ENCODE measurements at places on chromosomes 6 and 20.

DNA sequence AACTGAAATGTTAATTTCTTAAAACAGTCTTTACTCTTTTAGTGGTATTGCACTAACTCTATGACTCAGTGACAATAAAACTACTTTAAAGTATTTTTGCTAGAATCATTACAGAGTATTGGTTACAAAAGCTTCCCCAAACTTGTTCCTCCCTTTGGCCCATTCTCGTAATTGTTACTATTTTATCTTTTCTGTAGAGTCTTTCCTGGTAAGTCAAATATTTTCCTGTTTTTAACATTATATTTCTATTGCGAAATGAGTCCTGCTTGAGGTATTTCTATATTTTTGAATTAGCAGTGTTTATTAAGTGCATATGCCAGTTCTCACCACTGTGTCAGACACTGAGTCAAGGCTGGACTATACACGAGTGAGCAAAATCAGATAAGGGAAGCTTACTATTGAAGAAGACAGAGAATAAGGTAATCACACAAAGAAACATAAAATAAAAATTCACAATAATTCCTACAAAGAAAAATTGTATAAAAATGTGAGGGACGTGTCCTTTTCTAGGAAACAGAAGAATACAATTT, 970.5 kb downstream of the EYS start:
- no peak for DNase-seq

DNA sequence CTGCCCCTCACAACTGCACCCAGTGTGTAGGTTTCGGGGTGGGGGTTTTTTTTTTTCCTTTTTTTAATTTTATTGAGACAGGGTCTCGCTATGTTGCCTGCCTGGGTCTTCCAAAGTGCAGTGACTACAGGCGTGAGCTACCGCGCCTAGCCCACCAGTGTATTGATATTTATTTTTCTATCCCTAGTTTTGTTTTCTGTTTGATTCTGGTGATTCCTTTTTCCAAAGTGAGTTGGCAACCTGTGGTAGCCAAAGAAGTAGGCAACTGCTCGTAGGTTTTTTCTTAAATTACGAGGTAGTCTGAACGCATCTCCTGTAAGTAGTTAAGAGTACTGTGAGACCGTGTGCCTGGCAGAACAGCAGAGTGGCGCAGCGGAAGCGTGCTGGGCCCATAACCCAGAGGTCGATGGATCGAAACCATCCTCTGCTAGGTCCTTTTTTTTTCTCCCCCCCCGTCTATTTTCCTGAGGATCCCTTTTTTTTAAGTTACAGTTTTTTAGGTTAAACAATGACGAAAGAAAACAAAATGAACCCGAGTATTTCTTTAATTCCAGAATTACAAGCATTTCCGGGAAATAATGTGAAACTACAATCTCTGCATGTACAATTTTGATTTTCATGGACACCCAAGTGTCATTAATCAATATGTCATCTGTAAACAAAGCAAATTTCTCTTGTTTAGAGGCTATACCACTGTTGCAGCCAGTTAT, 78.7 kb upstream of the BTN3A2 start:
- DNase-seq, result peak; percentile 83

DNA sequence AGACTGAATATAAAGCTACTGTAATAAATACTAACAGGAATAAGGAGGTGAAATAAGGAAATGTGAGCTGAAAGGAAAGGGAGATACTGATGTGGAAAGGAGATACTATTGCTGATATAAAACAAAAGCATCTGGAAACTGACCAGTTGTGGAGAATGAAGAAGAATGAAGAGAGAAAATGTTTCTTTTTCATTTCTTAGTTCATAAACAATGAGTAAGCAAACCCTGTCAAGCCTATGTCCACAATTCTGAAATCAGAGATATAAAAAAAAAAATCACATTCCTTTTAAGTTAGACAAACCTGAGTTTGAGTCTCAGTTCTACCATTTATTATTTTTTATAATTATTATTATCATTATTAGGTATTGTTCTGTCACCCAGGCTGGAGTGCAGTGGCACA, 121.6 kb upstream of the GJE1 start:
- DNase-seq, result no peak

DNA sequence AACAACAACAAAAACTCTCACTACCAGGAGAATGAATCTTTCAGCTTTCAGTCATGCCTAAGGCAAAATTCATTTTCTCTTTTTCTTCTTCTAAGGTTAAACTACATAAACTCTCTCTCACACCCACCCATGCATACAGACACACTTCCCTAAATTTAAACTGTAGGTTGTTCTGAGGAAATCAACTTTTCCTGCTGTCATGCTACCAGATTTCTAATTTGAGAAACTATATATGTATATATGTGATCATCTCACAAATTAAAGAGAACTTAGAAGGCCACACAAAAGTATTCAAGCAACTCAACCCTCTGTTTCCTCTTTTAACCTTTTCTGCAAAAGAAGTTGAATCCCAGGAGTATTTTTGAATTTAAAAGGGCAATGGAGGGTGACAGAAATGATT, 532.5 kb downstream of the KIF16B start:
- peak; percentile 61 for DNase-seq

DNA sequence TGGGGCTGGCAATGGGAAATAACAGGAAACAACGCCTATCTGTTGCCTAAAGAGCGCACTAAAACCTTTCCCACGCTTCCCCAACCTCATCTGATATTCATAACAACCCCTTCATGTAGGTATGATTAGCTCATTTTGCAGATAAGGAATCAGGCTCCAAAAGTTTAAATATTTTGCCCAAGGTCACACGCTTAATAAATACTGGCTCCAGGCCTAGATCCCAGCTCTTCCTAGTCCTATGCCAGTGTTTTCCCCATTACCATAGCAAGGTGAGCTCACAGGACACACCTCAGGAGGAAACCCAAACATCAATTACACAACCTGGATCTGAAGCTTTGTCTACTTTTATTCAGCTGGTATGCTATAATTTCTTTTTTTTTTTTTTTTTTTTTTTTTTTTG, 19.6 kb downstream of the MBOAT1 start:
- no peak for DNase-seq

- DNase-seq, result no peak
Observed at GRCh38 chr6:32391505-32391904, 15.5 kb downstream of the BTNL2 start.

DNA sequence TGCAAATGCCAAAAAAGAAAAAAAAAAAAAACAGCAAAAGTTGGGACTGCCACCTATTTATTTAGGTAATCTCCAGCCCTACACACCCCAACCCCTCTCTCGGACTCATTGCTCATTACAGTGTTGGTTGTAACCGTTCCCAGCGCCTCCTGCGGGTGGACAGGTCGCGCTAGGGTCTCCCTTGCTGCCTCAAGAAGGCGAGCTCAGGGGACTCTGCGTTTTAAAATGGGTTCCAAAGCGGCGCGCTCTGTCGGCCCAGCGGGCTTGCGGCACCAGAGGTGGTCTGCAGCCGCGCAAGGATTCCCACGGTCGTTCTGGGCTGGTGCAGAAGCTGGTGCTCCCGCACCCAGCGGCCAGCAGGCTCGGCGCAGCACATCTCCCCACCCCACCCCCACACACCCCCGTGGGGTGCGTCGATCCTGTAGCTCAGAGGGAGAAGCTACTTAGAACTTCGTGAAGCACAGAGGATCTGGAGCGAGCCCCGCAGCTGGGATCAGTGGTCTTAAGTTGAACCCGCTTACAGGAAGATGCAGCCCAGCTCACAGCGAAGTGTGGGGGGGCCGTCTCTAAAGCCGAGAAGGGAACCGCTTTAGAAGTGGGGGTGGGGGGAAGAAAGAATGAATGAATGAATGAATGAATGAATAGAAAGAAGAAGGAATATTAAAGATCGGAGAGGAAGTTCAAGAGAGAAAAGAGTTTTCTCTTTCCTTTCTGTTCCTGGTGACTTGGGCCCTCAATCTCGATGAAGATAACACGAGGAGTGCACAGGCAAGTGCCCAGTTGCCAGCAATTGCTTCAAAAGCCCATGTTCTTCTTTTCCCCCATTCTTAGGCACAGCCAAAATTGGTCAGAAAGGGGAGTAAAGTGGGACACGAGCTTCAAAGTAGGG, 780 bp downstream of the TFAP2A start:
- DNase-seq, result no peak

DNA sequence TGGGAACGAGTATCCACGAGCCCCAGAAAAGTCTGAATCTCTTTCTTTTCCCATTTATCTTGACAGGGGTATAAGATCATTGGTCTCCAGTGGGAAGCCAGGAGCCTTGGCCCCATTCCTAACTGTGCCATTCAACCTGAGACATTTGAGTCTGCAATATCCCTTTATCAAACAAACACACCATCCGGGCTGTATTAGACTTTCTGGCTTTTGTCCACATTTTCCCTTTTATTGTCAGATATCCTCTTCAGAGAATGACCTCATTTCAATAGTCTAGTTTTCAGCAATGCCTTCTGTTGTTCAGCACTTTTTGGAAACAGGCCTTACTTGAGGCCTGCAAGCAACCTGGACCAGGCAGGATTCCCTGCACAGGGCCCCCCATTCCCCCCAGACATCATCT, 15.7 kb downstream of the BPIFA1 start:
- DNase-seq, result no peak

DNA sequence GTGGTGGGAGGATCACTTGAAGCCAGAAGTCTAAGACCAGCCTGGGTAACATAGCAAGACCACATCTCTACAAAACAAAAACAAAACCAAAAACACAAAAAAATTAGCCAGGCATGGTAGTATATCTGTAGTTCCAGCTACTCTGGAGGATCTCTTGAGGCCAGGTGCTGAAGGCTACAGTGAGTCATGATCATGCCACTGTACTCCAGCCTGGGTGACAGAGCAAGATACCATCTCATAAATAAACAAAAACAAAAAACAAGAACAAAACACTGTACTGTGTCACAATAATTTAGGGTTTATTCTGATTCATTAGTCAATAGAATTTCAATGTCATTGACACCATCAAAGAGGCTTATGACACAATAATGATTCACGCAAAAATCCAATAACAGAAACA, 1121.7 kb upstream of the MAP3K7 start:
- no peak for DNase-seq

DNA sequence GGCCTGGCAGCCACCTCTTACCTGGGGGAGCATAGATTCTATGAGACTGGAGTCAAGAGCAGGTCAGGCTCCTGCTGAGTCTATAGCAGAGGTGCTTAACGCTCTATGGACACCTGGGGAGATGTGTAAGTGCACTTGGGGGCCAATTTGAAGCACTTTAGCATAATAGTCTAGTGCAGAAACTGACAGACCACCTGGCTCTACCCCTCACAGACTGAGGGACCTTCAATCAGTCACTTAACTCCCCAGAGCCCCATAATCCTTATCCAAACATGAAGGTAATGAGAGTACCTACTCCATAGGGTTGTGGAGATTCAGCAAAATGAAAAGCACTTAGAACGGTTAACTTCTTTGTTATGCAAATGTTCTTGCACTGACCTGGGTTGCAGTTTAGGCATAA, 87.3 kb upstream of the SLC22A16 start:
- DNase-seq, result no peak

GRCh38 chr6:155523821-155524651, 68.4 kb upstream of the NOX3 start:
- DNase-seq, result peak; percentile 65

DNA sequence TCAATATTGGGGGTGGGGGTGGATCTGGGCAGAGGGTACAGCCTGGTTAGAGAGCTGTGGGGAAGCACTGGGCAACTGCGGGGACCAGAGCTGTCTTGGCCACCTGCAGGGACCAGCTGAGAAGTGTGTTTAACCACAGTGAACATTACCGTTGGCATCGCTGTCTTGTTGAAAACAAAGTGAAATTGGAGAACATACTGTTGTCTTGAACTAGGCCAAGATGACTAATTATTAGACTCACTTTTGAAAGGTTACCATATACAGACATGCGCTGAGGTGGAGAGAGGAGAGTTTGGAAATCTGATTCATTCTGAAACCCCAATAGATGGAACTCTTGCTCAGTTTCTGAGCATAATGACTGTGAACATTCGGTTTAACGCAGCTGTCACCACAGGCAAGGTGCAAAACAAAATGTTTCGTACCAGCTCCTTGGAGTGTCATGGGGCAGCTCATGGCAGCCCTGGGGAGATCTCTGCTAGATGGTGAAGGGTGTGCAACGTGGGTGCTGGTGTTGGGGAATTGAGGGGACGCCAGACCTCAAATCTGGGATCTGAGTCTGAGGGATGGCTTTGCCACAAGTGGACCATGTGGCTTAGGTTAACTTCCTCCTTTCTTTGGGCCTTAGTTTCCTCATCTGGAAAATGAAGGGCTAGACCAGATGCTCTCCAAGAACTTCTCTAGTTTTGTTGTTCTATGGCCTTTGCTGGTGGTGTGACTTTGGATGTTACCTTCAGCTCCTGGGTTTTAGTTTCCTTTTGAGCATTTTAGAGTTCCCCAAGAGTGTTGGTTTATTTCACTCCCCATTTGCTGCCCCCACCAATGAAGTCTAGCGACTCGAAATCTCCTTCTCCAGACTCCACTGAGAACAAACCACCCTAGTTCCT, 24.6 kb upstream of the GTSF1L start:
- peak; percentile 52 for DNase-seq

- no peak for DNase-seq
Observed at GRCh38 chr20:38460040-38460623, 12.5 kb upstream of the RALGAPB start.

- peak; percentile 14 for DNase-seq
Observed at GRCh38 chr20:57160985-57161384, 105.5 kb downstream of the BMP7 start.

- no peak for DNase-seq
Observed at GRCh38 chr20:24584538-24585356, 115.3 kb downstream of the SYNDIG1 start.

GRCh38 chr20:8335495-8336195, 203.6 kb downstream of the PLCB1 start:
- DNase-seq, result no peak

DNA sequence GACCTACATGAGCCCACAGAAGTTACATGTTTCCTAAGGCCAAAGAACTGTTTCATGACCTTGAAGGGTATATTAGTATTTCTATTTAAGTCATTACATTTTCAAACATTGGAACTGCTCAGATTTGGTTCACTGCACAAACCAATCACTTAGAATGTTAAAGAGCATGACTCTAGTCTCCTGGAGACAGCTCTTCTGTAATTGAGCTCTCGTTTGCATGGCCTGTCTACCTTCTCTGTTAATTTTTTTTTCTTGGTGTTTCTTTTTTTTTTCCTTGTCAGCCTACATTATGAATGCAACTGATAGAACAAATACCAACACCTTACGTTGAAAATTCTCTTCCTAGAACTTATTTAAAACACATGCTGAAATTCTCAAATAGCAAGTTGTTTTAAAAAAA, 860.2 kb upstream of the MAP3K7 start:
- no peak for DNase-seq

- peak; percentile 6 for DNase-seq
Observed at GRCh38 chr20:37804584-37805566, 98.1 kb upstream of the VSTM2L start.

DNA sequence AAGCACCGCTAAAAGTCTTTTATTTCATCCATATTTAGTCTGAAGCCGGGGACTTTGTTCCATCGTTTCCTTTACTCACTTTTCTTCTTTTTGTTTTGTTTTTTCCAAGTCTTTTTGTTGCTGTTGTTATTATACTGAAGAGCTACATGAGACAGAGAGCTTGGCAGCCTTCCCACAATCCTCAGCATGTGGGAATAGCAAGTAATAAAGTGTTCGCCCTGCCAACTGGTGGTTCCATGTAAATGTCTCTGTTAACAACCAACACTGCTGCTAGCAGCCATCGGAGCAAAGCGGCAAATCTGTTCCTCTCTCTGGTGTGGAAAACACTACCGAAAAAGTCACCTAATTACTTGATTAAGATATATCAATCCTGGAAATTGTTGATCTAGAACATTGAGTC, 437.8 kb upstream of the ID4 start:
- DNase-seq, result no peak

- peak; percentile 97 for DNase-seq
Observed at GRCh38 chr6:89034586-89035251, 45.8 kb upstream of the PNRC1 start.

All from suppressor macrophage treated with lipopolysaccharide for 4 hours (primary cell).